ENCODE measurements at places on chromosomes 16 and 17.

- no peak for DNase-seq
These were observed 16.1 kb downstream of the PARN start for GRCh38 chr16:14613991-14614390.

- DNase-seq = no peak
These were observed 13.1 kb upstream of the RNPS1 start for GRCh38 chr16:2280981-2281542.

GRCh38 chr17:64411999-64412771 is 21.5 kb upstream of the PECAM1 start:
- DNase-seq = no peak

DNA sequence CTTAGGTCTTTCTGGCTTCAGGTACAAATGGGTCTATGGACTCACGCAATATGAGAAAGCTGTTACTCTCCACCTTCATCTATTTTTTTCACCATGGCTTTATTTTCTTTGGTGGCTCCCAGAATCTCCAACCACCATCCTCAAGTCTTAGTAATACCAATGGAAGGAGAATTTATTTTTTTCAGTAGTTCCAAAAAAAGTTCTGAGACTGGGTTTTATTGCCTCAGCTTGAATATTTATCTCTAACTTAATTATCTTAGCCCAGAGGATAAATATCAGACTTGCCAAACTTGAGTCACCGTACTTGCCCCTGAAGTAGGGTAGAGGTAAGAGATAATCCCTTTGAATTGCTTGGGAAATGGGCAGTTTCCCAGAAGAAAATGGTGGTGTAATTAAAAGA is 23.2 kb upstream of the CACNG3 start:
- no peak for DNase-seq

DNA sequence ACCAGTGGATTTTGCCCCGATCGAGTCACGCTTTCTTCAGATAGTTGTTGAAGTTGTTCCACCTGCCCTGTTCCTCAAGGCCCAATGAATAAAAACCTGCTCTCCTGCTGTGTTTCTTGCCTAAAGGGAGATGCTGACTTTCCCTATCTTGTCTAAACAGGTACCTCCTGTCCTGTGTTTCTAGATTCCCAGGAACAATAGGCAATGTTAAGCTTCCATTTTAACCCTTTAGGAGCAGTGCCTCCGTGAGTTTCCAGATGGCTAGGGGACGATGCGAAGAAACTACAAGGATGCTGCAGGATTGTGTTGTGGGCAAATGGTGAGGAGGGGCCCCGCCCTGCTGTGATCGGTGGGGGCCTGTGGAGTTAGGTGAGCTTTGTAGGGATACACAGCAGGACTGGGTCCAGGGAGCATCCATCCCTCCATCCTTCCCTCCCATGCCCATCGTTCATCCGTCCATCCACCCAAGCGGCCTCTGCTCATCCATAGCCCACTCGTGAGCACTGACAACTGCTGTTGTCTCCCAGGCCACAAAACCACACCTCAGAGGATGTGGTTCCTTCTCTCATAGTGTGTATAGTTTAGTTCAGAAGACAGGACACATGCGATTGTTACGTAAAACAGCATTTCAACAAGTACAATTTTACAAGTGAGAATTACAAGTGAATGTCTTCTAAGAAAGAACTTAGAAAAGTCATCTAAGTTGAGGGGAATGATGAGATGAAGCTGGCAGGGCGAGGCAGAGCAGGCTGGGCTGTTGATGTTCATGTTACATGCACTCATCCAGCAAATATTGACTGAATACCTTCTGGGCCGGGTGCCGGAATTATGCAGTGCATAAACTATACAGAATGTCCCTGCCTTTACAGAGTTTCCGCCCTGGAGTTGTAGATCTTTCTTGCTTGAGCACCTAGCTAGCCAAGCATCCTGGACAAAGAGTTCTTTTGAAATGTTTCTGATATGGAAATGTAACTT is 5.2 kb downstream of the ARSG start:
- peak; percentile 69 for DNase-seq

DNA sequence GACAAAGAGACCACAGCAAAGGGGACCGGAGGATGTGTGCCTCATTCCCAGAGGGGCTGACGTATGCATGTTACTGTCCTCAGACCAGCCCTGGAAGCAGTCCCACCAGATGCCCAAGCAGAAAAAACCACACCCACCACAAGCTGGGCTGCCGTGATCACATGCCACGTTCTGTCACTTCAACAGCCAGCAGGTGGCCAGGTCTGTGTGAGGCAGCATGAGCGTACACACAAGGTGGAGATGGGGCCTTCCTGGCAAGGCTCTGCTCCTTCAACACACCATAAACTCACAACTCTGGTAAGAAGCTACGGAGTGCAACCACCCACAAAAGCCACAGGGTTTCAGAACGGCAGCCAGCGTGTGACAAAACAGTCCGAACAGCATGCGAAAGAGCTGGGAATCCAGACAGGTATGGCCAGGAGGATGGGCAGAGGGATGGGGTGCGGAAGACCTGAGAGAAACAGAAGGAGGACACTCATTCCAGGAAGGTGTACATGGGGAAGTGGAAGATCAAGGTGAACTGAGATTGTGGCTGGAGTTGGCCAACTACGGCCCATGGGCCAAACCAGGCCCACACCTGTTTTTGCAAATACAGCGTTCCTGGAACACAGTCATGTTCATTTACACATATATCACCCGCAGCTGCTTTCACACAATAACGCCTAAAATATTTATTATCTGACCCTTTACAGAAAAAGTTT is 27.9 kb downstream of the MBTPS1 start:
- DNase-seq = peak; percentile 65

DNA sequence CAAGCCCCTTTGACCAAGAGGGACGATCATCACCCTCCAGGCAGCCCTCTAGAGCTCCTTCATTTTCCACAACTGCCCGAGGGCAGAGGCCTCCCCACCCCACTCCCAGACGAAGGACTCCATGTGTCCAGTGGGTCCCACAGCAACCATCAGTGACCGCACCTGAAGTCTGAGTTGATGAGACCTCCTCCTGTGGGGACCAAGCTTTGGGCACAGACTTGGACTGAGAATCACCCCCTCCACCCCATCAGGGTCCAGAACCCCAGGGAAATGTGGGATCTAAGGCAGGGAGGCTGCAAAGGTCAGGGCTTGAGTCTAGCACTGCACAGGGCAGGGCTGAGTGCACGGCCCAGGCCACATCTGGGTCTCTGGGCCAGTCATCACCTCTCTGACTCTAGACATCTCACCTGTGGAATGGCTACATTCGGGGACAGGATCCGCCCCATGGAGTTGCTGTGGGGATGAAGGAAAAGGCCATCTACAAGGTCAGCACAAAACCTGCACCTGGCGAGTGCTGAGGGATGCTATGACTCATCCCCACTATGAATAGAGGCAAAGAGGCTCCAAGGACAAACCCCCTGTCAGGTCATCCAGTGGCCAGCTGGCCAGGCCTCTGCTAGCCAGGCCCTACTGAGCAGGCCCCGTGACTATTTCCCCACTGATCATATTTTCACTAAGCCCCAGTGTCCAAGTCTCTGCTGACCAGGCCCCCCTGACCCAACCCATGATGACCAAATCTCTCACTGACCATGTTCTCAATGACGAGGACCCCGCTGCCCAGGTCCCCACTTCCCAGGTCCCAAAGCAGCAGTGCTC is 38.4 kb downstream of the TNFRSF13B start:
- no peak for DNase-seq

GRCh38 chr16:15775209-15775608 is 81.6 kb downstream of the MYH11 start:
- no peak for DNase-seq

DNA sequence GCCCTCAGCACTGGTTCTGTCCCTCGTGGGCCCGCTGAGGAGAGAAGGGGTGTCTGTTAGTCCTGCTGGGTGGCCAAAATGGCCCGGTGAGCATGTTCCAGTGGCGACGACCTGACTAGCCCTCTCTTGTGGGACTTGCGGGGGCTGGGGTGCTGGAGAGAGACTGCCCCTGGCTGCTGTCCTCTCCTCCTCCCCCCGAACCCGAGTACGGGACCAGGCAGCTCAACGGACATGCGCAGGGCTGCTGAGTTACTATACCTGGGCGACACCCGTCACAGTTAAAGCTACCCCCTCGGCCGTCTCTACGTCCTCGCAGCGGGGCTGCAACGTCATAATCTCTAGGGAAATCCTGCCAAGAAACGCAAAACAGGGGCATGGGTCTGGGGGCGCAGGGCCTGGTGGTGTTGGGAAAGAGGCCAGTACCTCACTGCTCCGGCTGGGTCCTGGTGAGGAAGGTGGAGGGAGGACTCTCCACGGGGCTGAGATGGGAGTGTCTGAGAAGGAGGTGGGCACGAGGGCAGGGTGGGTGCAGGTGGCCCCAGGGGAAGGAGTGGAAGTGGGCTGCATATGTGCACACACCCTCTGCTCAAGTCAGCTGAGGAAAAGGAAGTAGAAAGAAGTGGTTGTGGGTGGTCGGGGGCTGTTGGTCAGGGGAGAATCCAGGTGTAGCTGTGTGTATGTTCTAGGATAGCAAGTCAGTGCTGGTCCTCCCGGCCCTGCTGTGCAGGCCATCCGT is 13.4 kb downstream of the FLOT2 start:
- no peak for DNase-seq

- DNase-seq = no peak
These were observed 33.8 kb downstream of the COG1 start for GRCh38 chr17:73226556-73227172.

- peak; percentile 62 for DNase-seq
These were observed 3.7 kb downstream of the ADAD2 start for GRCh38 chr16:84194470-84195200.

GRCh38 chr16:17572145-17572544 is 101.4 kb upstream of the XYLT1 start:
- no peak for DNase-seq

- no peak for DNase-seq
These were observed 20.6 kb upstream of the ABCA3 start for GRCh38 chr16:2361129-2361528.

GRCh38 chr16:50144211-50144610 is 8.9 kb upstream of the TENT4B start:
- no peak for DNase-seq

DNA sequence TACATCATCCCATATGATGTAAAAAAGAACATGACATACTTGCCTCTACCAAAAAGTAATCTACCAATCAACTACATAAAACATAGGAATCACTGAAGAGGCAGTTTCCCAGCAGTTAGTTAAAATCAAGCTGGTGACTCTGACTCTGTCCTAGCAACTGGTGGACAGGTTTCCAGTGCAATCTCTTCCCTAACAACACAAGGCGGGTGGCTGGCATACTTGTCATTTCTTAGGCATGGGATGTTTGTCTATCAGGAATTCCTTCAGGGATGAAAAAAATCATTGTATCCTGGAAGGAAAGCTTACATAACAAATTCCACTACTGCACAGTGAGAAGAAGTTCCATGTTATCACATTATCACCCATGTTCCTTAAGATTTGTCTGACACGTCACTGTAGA is 50.9 kb downstream of the HELZ start:
- DNase-seq = no peak

DNA sequence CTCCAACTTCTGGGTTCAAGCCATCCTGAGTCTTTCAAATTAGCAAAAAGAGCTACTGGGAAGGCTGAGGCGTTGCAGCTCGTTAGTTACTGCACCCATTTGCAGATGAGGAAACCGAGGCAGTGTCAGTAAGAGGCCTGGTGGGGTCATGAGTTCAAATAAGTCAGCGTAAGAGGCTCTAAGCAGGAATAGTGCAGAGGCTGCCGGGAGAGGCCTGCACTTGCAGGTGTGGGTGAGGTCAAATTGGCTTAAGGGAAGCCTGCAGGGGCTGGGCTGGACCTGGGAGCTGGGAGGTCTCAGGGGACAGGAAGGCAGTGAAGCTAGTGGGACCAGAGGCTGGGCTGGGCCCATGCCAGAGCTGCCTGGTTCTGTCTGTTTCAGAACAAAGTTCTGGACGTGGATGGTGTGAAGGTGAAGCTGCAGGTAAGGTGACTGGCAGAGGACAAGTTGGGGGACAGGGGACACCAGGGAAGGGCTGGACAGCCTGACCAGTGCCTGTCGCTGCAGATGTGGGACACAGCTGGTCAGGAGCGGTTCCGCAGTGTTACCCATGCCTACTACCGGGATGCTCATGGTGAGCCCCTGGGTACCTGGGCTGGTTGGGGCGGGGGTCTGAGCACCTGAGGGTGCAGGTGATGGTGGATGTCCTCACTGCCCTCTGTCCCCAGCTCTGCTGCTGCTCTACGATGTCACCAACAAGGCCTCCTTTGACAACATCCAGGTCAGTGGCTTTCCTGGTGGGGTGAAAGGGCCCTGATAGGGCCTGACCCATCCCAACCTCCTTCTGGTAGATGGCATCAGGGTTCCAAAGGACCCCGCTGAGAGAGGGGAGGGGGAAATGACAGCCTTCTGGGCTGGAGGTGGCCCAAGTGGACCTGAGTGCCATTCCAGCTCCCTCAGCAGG is 3.0 kb downstream of the RAB26 start:
- no peak for DNase-seq

GRCh38 chr16:10026593-10026992 is 155.6 kb downstream of the GRIN2A start:
- DNase-seq = no peak

- no peak for DNase-seq
These were observed 5.3 kb upstream of the CRK start for GRCh38 chr17:1461198-1461944.

GRCh38 chr16:81457326-81458133 is 12.9 kb downstream of the CMIP start:
- no peak for DNase-seq

DNA sequence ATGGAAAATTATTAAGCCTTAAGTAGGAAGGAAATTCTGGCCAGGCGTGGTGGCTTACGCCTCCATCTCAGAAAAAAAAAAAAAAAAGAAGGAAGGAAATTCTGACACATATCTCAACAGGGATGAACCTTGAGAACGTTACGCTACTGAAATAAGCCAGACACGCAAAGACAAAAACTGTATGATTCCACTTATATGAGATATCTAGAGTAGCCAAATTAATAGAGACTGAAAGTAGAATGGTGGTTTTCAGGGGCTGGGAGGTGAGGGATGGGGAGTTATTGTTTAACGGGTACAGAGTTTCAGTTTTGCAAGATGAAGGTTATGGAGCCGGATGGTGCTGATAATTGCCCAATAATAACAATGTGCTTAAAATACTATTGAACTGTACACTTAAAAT is 16.2 kb upstream of the HNF1B start:
- no peak for DNase-seq

DNA sequence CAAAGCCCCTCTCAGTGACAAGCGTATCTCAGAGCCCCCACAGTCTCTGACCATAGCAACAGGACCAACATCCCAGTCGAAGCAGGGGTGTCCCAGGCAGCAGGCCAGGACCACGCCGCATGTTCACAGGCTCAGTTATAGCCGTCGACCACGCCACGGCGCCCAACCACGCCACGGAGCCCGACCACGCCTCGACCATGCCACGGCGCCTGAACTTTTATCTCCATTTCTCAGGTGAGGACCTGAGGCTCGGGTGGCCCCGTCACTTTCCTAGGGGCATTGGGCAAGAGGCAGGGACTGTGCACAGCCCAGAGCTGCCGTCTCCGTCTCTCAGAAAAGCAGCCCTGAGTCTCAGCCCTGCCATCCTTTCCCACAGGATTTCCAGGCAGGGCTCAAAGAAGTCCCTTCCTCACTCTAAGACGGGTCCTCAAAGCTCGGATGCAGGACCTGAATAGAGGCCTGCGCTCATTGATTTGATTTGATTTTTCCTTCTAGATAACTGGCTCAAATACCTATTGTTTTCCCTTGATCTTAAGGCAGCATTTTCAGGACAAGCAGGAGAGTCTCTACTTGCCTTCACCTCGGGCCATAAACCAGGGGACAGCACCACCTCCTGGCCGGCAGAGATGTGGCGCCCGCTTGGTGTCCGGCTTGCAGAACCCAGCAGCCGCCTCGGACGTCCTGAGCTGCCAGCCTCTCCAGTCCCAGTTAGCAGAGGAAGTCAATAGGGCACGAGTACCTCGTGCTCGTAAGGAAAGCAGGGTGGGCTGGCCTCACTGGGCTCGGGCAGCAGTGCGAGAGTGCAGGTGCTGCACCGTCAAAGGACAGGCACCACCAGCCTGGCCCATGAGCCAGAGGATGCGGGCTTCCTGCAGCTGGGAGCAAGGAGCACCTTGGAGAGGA is 38.8 kb downstream of the C16orf95 start:
- no peak for DNase-seq
